Germinal center (tissue), 1 donor: ENCODE measurements at places on chromosomes 13 and 19.

DNA sequence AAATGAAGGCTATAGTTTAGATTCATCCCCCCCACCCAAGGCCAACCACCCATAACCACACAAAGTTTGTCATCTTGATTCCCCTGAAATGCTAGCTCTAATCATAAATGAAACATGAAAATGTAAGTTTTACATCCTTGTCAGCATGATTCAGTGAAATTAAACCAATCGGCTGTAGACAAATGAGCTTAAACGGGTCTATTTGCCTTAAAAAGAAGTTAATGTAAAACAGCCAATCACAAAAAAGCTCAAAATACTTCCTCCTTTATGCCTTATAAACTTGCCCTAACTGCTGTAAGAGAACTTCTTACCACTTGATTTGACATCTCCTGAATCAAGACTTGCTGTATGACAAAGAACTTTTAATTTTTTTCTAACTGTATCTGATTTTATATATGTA lies 34.5 kb upstream of the MRI1 start:
- DNase-seq: peak; percentile 46

DNA sequence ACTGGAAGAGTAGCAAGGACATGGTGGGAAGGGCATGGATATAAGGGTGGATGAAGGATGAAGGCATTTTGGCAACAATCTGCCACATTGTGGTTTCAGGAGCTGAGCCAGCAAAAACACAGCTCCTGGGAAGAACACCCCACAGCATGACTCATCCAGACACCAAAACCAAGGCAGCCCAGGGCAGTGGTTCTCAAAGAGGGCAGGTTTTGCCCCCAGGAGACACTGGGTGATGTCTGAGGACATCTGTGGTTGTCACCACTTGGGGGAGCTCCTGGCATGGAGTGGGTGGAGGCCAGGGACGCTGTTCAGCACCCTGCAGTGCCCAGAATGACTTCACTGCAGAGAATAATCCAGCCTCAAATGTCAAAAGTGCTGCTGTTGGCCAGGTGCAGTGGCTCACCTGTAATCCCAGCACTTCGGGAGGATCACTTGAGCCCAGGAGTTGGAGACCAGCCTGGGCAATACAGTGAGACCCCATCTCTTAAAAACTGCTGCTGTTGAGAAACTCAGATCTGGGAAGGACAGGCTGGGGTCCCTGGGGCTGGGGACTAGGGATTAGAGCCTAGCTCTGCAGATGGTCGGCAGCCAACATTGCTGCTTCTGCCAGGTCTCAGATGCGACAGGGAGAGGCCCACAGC lies 16.1 kb downstream of the ZFR2 start:
- no peak for DNase-seq

DNA sequence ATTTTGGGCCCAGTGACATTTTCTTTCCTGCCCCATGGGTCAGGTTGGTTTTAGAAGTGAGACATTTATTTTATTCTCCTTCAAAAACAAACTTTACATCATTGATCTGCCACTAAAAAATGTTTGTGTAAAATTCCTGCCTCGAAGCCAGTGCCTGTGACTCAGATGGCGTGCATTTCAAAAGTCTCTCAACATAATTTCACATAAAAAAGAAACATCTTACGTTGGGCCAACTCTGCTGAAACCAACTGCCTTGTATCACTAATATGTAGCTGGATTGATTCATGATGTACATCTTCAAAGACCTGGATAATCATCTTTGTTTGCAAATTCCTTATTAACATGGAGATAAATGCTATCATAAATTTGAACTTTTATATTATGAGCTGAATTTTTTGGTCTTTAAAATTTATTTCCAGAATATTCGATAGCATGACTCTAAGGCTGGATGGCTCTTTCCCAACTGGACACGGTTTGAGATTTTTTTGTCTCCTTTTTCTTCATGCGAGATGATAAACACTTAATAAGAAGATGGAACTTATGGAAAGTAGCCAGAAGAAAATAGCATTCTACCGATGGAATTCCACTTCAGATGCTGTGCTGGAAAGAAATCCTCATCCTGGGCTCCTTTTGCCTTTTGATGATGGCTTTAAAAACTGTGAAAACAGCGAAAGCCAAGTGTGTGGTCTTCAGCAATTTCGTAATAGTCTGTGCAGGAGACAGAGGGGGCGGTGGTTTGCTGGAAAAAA lies 420.5 kb downstream of the FGF9 start:
- DNase-seq: no peak

GRCh38 chr19:31339411-31339810 lies 9.8 kb downstream of the TSHZ3 start:
- no peak for DNase-seq

- no peak for DNase-seq
Measured at GRCh38 chr13:45278096-45278645, 62.8 kb downstream of the TPT1 start.

DNA sequence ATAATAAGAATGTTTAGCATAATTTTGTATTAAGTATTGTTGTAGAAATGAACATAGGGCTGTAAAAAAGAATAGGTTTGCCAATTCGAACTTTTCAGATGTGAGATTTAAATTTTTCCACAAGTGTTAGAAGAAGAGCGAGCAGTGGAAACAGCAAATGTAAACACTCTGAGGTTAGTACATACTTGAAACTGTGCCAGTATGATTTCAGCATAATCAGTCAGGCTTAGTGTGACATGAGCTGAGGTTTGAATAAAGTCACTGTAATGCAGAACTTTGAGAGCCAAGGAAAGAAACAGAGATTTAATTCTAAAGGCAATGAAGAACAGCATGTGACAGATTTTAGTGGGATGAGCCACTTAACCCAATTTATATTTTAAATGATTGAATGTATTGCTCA lies 2166.4 kb downstream of the PCDH9 start:
- DNase-seq: no peak

DNA sequence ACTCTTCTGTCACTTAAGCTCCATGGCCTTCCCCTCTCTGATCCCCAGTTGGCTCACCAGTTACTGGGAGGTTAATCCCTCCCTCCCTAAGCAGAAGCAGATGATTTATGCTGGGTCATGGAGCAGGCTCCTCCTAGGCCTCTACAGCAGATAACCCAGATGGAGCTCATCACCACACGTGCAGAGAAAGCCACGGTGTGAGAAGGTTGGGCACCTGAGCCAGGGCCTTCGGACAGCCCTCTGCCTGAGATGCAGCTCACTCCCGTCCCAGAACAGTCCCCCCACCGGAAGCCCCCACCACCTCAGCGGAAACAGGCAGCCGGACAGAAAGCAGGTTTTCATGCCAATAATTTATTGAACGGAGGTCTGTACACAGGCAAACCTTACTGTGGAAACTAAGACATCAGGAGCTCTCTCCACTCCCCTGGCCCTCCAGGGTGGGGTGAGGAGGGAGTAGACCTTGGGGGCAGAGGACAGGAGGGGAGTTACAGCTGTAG lies 9.8 kb downstream of the ZNF526 start:
- no peak for DNase-seq

DNA sequence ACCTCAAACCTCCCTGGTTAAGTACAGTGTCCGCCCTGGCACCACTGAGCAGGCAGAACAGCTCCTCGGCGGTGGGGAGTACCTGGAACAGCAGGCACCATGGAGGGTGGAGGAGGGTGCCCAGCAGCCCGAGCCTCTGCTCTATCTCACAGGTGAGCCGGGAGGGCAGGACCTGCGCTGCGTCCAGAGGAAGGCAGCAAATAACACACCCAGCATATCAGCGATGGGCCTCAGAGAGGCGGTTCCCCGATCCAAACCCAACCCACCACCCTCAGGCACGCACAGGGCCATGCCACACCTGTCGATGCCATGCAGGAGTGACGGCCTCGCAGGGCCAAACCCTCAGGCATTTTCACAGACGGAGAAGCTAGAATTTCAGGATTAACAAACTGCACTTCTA lies 11.8 kb downstream of the PEPD start:
- DNase-seq: no peak

- DNase-seq: no peak
Measured at GRCh38 chr13:99357131-99357596, 50.0 kb upstream of the GPR183 start.

GRCh38 chr19:5339198-5339949 lies 1.2 kb downstream of the PTPRS start:
- DNase-seq: peak; percentile 35

DNA sequence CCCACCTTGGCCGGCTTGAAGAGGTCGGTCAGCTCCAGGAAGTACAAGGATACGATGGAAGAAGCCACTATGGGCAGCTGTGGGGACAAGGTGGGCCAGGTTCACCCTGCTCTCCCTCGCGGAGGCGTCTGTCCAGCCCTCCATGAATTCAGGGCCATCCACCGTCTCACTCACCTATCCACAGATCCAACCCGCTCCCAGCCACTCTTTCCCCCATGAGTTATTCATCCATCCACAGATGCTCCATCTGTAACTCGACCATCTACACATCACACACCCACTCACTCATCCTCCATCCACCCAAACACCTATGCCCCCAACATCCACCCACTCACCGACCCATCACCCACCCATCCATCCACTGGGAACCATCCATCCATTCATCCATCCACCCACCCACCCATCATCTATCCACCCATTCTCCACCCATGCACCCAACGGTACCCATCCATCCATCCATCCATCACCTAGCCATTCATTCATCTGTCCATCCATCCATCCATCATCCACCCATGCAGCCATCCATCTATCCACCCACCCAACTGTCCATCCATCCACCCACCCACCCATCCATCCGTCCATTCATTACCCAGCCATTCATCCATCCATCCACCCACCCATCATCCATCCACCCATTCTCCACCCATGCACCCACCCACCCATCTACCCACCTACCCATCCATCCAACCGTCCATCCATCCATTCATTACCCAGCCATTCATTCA lies 5.8 kb downstream of the PLPPR3 start:
- DNase-seq: no peak

GRCh38 chr13:87810920-87811344 lies 139.8 kb downstream of the SLITRK5 start:
- no peak for DNase-seq

DNA sequence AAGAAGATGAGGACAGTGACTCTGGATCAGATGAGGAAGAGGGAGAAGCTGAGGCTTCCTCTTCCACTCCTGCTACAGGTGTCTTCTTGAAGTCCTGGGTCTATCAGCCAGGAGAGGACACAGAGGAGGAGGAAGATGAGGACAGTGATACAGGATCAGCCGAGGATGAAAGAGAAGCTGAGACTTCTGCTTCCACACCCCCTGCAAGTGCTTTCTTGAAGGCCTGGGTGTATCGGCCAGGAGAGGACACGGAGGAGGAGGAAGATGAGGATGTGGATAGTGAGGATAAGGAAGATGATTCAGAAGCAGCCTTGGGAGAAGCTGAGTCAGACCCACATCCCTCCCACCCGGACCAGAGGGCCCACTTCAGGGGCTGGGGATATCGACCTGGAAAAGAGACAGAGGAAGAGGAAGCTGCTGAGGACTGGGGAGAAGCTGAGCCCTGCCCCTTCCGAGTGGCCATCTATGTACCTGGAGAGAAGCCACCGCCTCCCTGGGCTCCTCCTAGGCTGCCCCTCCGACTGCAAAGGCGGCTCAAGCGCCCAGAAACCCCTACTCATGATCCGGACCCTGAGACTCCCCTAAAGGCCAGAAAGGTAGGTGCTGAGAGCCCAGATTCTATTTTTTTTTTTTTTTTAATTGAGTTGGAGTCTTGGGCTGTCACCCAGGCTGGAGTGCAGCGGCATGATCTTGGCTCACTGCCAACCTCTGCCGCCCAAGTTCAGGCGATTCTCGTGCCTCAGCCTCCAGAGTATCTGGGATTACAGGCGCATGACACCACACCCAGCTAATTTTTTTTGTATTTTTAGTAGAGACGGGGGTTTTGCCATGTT lies 2.3 kb downstream of the PPP1R15A start:
- DNase-seq: peak; percentile 18

DNA sequence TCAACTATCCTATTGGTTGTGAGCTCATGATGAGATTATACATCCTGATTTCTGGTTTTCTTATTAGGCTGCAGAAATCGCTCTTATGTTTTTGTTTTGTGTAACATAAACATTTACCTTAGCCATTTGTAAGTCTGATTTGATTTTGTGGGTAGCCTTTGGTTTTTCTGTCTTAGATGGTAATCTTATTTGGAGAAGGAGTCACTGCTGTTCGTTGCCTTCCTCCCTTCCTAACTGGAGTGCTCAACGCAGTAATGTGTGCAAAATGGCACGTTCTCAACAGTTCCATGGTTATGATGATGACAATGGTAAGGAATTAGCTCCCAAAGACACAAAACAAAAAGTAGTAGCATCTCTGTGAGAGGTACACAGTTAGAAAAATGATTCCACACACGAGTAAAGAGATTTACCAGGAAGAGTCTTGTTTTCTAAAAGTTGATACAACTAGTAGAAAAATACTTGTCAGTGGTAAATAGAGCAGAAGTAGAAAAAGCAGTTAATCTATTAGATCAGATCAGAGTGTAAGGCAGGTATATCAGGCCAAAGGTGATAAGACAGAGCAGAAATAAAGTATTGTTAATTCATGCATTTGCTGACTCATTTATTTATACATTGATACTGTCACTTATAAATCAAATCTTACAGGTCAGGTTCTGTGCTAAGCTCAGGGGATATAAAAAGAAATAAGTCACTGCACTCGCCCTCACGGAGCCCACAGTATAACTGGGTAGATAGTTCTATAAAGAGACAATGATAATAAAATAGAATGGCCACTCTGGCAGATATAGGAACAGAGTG lies 270.0 kb downstream of the NALCN start:
- DNase-seq: no peak

DNA sequence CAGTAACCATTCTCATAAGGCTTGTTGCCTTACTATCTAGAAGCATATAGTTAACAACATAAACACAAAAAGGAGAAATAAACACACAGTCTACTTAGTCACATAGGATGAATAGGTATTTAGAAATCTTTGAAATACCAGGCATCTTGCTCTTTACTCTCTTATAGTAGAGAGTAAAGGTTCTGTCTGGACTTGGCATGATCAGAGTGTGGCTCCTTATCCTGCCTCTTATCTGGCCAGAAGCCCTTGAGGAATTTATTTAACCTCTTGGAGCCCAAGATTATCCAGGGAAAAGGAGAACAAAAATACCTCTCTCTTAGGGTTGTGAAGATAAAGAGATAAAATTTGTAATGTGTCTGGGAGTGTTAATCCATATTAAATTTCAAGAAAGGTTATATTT lies 100.2 kb upstream of the MBNL2 start:
- DNase-seq: no peak

- no peak for DNase-seq
Measured at GRCh38 chr13:41200126-41200525, 5.8 kb upstream of the KBTBD7 start.

DNA sequence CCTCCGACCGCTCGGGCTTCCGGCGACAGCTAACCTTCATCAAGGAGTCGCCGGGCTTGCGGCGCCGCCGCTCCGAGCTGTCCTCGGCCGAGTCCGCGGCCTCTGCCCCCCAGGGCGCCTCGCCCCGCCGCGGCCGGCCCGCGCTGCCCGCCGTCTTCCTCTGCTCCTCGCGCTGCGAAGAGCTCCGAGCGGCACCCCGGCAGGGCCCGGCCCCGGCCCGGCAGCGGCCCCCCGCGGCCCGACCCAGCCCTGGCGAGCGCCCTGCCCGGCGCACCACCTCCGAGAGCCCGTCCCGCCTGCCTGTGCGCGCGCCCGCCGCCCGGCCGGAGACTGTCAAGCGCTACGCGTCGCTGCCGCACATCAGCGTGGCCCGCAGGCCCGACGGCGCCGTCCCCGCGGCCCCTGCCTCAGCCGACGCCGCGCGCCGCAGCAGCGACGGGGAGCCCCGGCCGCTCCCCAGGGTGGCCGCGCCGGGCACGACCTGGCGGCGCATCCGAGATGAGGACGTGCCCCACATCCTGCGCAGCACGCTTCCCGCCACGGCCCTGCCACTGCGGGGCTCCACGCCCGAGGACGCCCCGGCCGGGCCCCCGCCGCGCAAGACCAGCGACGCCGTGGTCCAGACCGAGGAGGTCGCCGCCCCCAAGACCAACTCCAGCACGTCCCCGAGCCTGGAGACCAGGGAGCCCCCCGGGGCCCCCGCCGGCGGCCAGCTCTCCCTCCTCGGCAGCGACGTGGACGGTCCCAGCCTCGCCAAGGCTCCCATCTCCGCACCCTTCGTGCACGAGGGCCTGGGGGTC lies 9.6 kb downstream of the C19orf25 start:
- no peak for DNase-seq
